ENCODE measurements at places on chromosomes 2 and 18.

DNA sequence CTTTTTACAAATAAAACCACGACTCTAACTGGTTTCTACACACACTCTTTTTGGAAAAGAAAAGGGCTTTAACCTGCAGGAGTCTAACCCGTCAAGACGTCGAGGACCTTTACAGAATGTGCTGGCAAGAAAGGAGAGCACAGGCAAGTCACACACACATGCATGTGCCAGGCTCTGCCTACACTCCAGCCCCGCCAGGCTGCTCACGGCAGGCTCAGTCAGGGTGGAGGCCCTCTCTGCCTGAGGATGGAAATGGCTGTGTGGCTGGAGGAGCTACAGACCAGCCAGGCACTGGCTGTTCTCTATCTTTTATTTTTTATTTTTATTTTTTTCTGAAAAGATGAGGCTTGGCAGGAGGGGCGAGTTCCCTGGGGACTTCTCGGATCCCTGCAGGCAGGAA lies 10.2 kb downstream of the SIX3 start:
- no peak for DNase-seq

DNA sequence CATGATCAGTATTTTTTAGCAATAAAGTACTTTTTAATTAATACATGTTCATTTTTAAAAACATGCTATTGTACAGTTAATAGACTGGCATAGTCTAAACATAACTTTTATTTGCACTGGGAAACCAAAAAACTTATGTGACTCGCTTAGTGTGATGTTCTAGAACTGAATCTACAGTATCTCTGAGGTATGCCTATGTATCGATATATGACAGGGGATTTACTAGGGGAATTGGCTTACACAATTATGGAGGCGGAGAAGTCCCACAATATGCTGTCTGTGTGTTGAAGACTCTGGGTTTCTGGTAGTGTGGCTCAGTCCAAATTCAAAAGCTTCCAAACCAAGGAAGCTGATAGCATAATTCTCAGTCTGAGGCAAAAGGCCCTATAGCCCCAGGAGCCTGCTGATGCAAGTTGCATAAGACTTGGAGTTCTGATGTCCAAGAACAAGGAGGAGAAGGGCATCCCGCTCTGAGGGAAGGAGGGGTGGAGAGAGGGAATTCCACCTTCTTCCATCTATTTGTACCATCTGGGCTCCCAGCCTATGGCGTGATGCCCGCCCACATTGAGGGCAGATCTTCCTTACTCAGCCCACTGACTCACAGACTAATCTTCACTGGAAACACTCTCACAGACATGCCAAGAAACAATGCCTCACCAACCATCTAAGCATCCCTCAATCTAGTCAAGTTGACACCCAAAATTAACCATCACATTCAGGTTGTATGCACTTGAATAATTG lies 27.5 kb downstream of the ZNF638 start:
- DNase-seq: no peak

- DNase-seq: peak; percentile 3
These were observed 142.2 kb downstream of the SATB2 start for GRCh38 chr2:199315299-199316179.

DNA sequence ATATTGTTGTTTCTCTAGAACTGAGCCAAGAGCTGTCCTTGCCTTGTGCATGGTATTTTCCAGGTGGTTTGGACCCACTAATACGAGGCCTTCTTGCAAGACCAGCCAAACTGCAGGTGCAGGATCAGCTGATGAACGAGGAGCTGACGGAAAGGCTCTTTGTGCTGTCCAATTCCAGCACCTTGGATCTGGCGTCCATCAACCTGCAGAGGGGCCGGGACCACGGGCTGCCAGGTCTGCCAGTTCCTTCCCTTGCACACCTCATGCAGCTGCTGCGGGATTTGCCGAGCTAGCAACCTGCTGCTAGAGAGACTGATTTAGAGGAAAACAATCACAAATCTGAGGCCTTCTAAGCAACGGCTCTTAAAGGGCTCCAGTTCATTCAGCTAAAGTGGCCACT lies 74.5 kb downstream of the TPO start:
- DNase-seq: no peak

DNA sequence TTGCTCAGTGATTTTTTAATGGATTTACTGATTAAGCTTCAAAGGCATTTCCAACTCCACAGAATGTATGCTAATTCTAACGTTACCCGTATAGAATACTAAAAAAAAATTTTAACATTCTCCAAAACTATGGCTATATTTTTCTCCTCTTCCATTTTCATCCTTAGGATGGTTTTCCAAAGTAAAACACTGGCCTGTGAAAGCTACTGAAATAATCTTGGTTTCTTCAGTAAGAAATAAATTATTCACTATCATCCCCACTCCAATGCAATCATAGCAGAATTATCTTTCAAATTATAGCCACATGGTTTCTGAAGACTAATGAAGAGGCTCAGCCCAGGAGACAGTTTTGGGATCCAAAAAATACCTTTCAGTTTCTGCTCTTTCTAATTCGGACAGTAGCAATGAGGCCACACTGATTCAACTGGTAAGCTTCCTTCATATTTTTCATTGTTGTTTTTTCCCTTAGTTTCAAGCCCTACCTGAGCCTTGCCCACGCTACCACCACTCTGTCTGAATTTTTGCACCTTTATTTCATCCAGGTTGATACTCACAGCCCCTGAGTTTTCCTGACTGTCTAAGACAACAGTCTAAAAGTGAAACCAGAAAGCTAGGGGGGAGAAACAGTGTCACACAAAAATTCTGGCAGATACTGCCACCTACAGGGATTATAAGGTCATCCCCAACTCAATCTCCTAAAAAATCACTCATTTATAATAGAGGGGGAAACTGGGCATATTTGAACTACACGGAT lies 887.9 kb downstream of the NRXN1 start:
- DNase-seq: peak; percentile 78
